ENCODE measurements at places on chromosomes 4 and X.

DNA sequence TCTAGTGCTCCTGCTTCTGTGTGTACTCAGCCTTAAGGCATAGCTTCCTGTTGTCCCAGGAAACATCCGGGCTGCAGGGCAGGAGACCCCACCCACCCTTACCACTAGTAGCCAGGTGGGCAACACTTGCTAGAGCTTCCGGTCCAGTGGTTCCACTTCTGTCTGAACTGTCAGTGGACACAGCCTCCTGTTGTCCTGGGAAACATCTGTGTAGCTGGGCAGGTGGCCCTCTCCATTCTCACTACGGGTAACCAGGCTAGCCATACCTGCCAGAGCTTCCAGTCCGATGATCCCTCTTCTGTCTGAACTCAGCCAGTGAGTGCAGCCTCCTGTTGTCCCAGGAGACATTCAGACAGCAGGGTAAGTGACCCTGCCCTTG is 372.2 kb downstream of the INPP4B start:
- DNase-seq: no peak

- no peak for DNase-seq
Measured at GRCh38 chrX:34866646-34867045, 76.0 kb upstream of the FAM47B start.

DNA sequence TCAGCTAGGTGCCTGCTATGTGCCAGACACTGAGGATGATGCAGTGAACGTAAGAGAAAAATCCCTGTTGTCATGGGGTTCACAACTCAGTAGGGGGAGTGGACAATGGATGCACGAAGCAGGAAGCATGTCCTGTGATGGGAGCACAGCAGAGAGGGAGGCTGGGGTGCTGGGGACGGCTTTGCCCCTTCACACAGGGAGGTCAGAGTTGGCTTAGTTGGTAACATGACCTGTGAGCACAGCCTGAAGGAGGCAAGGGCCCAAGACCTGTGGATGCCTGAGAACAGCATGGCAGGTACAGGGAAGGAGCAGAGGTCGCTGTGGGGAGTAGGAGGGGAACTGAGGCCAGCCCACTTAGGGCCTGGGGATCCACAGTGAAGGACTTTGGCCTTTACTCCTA is 109.4 kb downstream of the STK32B start:
- DNase-seq: no peak

- DNase-seq: no peak
Measured at GRCh38 chr4:170259631-170260153, 169.9 kb upstream of the AADAT start.

- DNase-seq: no peak
Measured at GRCh38 chr4:66906314-66906713, 639.0 kb downstream of the CENPC start.

GRCh38 chr4:147599769-147600168 is 17.4 kb upstream of the TMEM184C start:
- DNase-seq: no peak

DNA sequence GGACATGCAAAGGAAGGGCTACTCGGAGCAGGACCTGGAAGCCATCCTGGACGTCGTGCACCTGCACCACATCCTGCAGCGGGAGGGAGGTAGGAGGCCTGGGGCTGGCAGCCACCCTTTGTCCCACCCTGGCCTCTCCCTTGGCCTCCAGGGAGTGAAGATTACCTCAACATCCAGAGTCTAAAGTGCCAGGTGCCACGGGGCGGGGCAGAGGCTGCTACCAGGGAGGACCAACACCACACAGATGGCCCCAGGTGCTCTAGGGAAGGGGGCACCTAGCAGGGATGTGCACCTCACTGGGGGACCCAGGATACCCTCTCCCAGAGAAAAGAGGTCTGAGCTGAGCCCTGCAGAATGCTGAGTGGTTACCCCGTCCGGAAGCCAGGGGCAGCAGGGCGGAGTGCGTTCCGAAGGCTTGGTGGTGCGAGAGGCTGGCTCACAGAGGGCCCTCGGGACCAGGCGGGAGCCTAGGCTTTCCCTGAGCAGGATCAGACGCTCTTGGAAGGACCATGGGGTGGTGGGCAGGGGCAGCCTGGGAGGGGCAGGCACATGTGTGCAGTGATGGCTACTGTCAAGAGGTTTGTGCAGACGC is 16.1 kb downstream of the ABCD1 start:
- DNase-seq: no peak

- DNase-seq: no peak
Measured at GRCh38 chr4:73777612-73778011, 37.2 kb downstream of the CXCL8 start.

DNA sequence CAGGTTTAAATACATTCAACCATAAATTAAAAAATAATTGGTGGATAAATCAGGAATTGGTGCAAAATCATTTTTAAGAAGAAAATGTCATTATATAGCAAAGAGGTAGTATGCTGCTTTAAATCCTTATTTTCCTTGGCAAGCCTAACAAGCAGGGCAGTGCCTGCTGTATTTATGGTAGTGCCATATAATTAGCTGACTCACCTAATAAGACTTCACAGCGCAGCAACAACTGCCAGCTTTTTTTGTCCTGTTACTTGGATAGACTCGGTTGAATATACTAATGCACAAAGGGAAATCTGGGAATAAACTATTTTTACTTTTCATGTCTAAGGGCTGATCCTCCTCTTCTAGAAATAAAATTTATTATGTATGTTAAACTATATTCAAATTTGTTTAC is 99.1 kb downstream of the SNCA start:
- no peak for DNase-seq

DNA sequence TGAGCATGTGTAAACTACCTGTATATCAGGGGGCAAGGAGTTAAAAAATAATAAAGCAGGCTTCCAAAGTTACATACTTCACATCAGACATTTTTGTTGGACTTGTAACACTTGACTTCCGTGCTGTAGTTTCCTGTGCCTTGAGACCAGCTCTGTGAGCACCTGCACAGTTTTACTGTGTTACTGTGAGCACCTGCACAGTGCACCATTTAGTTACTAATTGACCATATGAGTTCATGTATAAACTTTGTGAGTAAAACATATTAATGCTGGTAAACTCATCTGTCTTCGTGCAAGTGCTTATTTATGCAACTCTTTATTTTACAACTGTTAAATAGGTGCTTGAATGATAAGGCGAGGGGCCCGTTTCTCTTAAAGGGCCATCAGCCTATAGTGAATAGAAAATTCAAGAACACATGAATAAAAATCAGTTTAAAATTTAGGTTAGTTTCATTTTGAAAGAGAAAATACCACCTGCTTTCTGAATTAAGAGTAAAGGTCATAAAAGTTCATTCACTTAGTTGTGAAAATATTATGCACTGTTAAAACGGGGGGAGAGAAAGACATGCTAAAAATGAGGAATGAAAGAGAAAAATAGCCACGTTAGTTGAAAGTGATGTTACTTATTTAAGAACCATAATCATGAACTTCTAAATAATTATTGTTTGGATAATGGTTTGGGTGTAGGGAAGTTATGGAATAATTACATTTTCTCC is 42.4 kb downstream of the USP9X start:
- DNase-seq: no peak

- no peak for DNase-seq
Measured at GRCh38 chrX:95383778-95384177, 1300.9 kb upstream of the DIAPH2 start.

DNA sequence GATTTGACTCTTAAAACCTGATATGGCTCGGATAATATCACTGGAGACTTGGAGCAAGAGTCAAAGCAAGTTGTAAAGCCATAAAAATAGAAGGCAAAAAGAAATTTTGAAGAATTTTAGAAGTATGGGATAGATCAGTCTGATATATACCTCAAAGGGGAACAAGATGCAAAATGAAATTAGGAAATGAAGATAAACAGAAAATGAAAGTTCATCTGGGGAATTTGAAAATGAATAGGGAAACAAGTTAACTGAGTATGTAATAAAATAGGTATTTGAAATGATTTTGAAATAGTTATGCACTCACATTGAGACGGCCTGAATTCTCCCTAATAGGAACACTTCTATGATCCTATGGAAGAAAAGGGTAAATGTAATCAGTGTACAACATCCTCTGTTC is 5.7 kb downstream of the CYP2U1 start:
- DNase-seq: no peak

GRCh38 chrX:30674799-30675198 is 21.6 kb downstream of the GK start:
- DNase-seq: no peak

GRCh38 chr4:101122019-101122418 is 225.3 kb downstream of the PPP3CA start:
- DNase-seq: no peak

DNA sequence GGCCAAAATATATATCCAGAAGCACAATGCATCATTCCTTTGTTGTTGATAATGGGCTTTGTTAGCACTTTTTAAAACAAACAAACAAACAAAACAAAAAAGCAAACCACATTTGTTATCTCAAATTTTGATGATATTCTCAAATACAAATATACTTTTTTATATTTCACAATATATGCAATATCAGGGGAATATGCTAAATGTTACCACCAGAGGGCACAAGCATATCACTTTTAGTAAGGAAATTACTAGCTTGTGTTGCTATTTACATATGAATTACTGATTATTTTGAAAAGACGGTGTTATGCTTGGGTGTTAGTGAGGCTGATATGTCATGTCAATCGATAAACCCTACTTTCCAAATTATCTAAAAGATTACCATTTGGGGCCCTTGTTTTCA is 29.1 kb downstream of the RIPPLY1 start:
- DNase-seq: no peak

- no peak for DNase-seq
Measured at GRCh38 chr4:151408380-151408629, 671 bp upstream of the FHIP1A start.

GRCh38 chrX:153769158-153769864 is 5.3 kb downstream of the PLXNB3 start:
- DNase-seq: no peak

DNA sequence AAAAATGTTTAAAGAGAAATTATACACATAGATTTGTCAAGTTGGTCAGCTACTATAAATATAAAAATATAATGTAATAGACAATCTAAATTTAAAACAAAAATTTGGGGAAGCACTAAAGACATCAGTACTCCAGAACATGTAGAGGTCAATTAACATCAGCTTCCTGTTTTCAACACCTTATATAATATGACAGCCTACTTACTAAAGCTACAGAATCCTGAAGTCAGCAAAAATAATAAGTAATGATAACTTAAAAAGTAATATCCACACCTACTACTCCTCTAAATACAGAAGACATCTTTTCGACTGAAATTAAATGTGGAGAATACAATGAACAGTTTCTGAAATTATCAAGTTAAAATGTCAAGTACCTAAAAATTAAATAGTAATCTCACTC is 118.6 kb downstream of the LRBA start:
- no peak for DNase-seq

DNA sequence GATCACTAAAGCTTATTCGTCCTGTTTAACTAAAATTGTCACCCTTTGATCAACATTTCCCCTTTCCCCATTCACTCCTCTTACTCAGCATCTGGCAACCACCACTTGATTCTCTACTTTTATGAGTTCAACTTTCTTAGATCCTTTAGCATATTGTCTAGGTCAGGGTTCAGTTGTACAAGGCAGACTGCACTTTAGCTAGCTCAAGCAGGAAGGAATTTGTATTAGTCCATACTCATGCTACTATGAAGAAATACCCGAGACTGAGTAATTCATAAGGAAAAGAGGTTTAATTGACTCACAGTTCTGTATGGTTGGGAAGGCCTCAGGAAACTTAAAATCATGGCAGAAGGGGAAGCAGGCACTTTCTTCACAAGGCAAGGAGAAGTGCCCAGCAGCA is 44.3 kb downstream of the TASL start:
- no peak for DNase-seq

DNA sequence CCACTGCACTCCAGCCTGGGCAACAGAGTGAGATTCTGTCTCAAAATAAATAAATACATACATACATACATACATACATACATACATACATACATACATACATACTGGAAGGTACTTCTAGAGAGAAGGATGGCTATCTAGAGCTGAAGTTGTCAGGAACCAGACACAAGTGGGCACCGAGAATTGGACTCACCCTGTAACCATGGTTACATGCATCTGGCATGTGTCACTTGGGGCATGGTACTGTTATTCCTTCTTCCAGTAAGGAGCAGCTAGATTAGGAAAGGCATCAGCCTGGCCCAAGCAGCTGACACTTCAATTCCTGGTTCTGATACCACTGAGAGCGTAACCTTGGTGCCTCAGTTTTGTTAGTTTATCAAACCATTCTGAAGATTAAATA is 127.1 kb downstream of the SH3KBP1 start:
- no peak for DNase-seq

- DNase-seq: no peak
Measured at GRCh38 chr4:156584100-156584499, 387.5 kb downstream of the PDGFC start.

DNA sequence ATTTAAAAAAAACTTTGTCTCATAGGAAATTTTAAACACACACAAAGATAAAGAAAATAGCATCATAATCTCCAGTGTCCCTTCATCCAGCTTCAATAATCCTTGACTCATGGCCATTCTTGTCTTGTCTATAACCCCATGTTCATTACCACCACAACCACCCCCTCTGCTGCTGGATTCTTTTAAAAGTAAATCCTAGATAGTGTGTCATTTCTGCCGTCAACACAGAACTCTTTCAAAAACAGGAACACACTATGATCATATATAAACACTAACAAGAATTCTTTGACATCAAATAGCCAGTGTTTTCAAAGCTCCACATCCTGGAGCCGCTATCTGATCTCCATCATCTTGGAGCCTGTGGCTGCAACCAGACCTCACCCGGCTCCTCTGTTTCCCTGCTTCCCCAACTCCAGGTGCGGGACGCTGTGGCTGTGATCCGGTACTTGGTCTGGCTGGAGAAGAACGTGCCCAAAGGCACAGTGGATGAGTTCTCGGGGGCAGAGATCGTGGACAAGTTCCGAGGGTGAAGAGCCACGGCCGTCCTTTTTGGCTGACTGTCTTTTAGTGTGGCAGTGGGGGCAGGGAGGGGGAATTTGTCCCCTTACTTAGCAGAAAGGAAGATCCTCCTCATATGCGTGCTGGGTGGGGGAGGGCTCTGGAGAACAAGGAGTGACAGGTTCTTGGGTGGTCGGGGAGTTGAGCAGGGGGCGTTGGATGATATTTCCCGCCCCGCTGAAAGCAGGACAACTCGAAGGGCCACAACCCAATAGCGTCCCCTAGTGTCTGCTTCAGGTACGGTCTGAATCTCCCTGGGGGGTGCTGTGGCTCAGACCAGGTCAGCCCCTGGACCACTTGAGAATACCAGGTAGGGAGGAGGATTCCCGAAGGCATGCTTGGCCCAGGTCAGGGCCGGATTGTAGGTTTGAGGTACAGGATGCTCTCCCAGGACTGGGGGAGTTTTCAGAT is 15.6 kb downstream of the XPNPEP2 start:
- no peak for DNase-seq

DNA sequence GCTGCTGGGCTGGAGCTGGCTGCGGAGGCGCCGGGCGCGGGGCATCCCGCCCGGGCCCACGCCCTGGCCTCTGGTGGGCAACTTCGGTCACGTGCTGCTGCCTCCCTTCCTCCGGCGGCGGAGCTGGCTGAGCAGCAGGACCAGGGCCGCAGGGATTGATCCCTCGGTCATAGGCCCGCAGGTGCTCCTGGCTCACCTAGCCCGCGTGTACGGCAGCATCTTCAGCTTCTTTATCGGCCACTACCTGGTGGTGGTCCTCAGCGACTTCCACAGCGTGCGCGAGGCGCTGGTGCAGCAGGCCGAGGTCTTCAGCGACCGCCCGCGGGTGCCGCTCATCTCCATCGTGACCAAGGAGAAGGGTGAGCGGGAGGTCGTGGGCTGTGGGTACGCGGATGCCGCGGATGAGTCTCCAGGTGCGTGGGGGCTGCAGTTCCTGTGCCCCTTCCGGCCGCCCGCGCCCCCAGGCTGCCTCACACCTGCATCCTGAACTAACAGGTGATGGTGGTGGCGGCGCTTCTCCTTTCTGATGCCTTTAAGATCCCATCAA is 499 bp downstream of the CYP2U1 start:
- no peak for DNase-seq

Data from activated CD4-positive, alpha-beta T cell treated with anti-CD3 and anti-CD28 coated beads for 24 hours (primary cell).